CMK (cell line): ENCODE measurements at places on chromosomes 1 and 21.

DNA sequence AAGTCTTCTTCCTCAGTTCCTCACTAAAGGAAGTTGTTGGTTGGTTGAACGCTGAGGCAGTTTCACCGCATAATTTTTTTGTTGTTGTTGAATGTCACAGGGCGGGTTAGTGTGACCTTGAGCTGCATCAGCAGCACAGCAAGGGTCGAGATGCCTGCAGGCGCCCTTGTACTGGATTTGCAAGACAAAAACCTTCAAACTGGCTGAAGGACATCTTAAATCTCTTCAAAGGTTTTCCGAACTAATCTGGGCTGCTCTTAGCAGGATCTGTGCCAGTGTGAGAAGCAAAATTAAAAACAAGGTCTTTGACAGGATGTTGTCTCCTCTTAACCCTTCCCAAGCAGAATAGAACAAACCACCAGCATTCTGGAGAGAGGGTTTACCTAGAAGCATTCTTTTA is 59.4 kb downstream of the NRIP1 start:
- no peak for DNase-seq

DNA sequence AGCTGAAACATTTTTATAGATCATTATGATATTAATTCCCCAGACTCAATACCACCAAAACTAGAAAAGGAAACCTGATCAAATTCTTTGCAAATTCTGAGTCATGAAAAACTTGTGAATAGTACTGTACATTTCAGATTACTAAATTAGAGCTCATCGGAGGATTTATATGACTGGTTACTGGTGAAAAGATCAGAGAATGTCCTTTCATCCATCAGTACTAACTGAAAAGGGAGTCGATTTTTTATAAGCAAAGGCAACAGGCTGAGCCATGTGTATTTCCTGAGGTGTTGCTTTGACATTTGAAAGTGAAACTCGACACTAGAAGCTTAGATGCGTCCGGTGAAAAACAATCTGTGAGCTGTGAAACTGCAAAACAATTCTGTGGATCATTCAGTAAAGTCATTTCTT is 155.7 kb downstream of the TNFSF18 start:
- no peak for DNase-seq

GRCh38 chr1:77065693-77066342 is 153.4 kb downstream of the PIGK start:
- DNase-seq: no peak

DNA sequence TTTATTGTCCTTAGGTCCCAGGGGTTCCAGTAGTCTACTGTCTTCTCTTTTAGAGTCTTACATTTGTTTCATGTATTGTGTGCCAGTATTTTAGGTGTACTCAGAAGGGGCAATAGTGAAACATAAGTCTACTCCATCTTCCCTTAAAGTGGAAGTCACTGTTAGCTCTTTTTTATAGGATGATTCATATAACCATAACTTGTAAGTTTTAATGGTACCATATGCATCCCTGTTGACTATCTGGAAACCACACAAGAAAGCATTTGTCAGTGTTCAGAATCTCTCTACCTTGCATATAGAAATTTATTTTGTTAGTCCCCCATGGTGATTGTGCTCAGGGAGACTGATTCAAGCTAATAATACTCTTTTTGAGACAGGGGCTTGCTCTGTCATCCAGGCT is 149.9 kb downstream of the HS2ST1 start:
- DNase-seq: no peak

DNA sequence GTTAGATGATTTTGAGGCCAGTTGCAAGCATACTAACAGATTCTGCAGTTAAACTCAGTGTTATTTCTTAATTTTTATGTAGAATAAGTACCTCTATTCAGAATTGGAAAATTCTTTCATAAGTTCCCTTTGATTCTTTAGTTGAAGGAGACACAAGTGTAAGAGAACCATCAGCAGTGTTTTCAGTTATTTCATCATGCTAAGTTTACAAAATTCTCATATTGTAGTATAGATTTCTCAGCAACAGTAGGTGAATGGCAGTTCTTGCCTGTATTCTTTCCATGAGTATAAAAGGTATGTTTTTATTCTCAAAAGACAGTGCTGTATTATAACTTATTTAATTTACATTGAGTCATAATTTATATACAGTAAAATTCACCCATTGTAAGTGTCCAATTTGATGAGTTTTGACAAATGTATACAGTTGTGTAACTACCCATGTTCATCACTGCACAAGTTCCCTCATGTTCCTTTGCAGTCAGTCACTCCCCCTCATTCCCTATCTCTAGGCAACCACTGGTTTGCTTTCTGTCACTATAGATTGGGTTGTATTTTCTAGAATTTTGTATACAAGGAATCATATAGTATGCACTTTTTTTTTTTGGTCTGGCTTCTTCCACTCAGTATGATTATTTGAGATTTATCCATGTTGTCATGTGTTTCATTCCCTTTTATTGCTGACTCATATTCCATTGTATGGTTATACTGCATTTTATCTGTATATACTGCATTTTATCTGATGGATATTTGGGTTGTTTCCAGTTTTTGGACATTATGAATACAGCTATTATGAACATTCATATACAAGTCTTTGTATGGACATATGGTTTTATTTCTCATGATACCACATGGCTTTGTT is 3.9 kb downstream of the RPS6KC1 start:
- DNase-seq: peak; percentile 61
